Sigmoid colon (tissue), 7 donors: ENCODE measurements at places on chromosomes 5 and 9.

- DNase-seq, result peak; percentile 22
These were observed 1.2 kb downstream of the NSD1 start for GRCh38 chr5:177134697-177135225.

GRCh38 chr5:74313896-74314295 lies 326.6 kb downstream of the ENC1 start:
- DNase-seq, result no peak

GRCh38 chr5:149133795-149134777 lies 7.2 kb upstream of the ABLIM3 start:
- DNase-seq, result no peak

DNA sequence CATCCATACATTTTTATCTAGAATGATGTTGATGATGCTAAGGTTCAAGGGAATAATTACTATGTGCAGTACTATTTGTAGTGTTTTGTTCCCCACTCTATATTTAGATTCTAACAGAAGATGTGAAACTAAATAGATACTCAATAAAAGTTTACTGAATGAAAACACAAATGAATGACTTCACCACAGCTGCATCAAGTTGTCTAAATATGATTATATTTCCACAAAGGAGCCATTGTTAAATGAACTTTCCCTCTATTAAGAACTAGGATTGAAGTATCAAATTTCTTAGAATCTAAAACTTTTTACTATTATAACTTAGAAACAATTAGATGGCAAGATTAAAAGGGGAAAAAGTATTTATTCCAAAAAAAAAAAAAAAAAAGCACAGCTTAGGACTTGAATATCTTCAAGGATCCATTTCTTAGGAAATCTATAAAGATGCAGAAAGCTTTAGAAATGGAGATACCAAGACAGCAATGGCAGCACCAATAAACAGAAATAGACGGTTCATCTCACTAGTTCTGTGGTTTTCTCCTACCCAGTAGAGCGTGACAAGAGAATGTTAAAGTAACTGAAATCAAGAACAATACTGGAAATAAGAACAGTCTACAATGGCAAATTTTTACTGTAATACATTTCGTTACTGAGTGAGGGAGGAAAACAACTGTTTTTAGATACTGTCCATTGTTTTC lies 347.6 kb downstream of the EBF1 start:
- DNase-seq, result no peak

- no peak for DNase-seq
These were observed 76.6 kb upstream of the NR4A3 start for GRCh38 chr9:99745085-99745484.

DNA sequence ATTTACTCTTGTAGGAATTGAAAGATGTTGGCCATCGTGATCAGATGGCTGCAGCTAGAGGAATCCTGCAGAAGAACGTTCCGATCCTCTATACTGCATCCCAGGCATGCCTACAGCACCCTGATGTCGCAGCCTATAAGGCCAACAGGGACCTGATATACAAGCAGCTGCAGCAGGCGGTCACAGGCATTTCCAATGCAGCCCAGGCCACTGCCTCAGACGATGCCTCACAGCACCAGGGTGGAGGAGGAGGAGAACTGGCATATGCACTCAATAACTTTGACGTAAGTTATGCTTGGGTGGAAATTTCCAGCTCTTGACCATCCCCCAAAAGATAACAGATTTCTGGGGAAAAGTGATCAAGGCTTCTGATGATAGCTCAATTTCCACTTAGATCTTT lies 50.6 kb downstream of the LRRTM2 start:
- no peak for DNase-seq

DNA sequence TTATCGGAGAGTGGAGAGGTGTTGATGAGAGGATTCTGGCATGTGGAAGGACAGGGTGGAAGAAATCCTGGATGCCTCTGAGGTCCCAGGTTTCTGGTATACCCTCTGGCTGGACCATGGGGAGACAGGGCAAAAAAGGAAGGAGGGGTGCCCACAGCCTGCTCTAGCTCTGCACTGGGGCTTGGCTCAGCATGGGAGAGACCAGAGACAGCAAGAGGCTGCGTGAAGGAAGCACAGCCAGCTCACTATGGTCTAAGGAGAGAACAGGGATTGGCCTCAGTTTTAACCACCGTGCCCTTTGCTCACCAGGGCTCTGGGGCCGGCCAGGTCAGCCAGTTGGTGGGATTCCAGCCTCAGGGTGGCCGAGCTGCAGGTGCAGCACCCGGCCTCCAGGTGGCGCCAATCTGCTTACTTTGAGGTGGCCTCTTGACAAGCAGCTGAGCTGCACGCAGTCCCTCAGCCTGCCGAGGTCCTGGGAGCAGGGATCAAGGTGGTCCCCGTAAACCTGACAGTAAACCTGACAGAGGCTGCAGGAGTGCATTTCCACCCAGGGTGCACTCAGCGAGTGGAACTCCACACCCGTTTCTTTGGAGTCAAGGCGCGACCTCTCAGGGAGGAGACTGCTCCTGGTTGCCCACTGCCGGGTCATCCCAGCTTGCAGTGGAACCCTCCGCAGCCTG lies 25.0 kb upstream of the SPTLC1 start:
- DNase-seq, result peak; percentile 91

DNA sequence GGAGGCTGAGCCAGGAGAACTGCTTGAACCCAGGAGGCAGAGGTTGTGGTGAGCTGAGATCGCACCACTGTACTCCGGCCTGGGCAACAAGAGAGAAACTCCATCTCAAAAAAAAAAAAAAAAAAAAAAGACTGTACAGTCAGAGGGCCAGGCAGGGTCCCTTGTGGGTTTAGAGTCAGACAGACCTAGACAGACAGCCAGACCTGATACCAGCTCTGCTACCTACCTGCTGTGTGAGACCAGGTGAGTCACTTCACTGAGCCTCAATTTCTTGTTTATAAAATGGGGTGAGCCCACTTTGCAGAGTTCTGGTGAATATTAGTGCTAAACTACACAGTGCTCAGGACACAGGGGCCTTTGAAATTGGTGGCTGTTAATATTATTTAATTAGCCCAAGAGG lies 19.7 kb downstream of the TRIM14 start:
- DNase-seq, result no peak

DNA sequence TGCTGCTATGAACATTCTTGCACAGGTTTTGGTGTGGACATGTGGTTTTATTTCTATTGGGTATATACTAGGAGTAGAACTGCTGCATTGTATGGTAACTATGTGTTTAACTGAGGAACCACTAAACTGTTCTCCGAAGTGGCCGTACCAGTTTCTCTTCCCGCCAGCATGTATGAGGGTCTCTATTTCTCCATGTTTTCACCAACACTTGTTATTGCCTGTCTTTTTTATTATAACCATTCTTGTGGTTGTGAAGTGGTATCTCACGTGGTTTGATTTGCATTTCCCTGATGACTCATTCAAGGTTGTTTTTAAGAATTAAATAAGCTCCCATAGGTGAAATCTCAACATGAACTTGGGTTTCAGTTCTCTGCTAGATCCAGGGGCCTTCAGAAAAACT lies 19.4 kb downstream of the PDE8B start:
- DNase-seq, result no peak

DNA sequence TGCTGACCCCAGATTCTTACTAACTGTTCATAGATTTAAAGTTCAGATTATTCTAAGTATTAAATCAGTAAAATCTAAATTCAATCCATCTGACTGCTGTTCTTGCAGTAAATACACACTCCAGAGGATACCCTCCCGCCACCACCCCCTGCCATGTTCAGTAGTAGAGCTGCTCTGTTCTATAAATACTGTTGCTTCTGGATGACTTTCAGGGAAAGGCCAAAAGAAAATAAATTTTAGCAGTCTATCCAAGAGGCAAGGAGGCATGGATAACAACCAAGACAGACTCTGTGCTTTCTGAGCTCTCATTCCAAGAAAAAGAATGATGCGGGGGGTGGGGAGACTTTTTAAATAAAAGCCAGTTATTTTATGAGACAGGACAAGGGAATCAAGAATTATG lies 115.1 kb downstream of the ADAMTS6 start:
- DNase-seq, result no peak

DNA sequence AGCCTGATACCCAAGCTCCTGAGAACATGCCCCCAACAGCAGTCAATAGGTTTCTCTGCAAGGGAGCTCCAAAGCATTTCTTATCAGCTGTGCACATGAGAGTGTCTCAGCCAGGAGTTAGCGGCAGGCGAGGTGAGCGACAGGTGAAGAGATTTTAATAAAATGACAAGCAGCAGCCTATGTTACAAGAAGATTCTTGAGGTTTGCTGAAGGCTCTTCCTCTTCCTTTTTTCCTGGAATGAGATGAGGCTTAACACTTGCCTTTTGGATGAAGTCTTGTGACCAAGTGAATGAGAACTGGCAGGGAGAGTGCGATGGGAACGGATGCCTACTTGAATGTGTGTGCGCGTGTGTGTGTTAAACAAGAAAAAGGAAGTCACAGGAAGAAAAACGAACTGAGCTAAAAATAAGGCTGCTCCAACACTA lies 76.1 kb downstream of the SHB start:
- DNase-seq, result no peak

- no peak for DNase-seq
These were observed 248.8 kb downstream of the MCTP1 start for GRCh38 chr5:95035891-95036685.

- DNase-seq, result no peak
These were observed 3.4 kb downstream of the KIAA1958 start for GRCh38 chr9:112489876-112490666.

DNA sequence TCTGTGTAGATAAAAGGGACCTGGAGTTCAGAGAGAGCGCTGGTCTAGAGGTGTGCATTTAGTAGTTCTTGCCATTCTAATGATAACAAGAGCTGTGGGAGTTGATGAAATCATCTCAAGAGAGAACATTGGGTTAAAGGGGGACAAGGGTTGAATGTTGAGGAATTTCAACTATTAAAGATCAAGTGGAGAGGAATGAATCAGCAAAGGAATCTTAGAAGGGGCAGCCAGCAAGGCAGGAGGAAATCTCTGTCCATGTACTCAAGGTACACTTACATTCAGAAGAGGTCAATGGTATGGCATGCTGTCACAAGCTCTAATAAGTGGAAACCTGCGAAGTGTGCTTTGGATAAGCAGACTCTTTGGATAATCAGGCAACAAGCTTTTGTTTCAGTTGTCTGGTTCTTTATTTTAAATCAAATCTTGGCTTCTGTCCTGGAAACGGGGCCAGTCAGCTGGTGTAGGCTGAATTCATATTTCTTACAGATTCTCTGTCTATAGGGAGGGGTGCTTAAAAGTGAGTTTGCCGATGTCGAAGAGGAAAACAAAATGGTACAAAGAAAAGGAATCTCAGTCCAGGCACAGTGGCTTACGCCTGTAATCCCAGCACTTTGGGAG lies 320.5 kb upstream of the CD180 start:
- no peak for DNase-seq

GRCh38 chr9:111712369-111712768 lies 51.0 kb downstream of the GNG10 start:
- DNase-seq, result no peak

- no peak for DNase-seq
These were observed 14.0 kb downstream of the STARD4 start for GRCh38 chr5:111498346-111498745.

DNA sequence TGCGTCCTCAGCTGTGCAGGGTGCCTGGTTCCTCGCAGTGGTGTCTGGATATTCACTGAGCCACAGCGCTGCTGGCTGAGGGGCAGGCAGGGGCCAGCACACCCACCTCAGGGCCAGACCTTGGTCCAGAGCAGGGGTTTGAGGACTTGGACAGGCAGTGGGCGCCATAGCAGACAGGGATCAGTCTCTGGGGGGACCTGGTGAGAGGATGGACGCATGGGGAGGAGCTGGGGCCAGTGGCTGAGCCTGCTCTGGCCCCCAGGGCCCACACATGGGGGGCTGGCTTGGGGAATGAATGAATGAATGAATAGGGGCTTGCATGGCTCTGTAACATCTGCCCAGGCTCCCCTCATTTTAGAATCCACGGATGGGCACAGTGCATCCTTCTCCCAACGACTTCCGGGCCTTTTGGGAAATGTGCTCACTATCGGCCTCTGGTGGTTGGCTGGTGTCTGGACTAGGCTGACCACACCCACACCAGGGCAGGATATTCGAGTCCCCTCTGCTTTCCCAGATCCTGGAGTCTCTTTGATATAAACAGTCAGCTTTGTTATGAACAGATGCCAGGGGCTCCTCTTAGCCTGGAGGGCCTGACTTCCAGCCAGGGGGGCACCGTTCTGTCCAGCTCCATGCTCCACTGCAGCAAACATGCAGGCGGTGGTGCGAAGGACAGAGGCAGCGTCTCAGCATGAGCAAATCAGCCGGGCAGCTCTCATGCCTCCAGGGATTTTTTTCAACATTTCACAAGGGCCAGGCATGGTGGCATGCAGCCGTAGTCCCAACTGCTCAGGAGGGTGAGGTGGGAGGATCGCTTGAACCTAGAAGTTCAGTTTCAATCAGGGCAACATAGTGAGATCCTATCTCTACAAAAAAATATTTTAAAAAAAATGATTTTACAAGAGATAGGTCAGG lies 62.6 kb downstream of the NEK6 start:
- peak; percentile 81 for DNase-seq

- DNase-seq, result no peak
These were observed 344.6 kb downstream of the GLIS3 start for GRCh38 chr9:3955305-3955687.

- DNase-seq, result no peak
These were observed 21.6 kb downstream of the NFX1 start for GRCh38 chr9:33311953-33312352.

GRCh38 chr5:138601444-138601843 lies 26.2 kb upstream of the HSPA9 start:
- DNase-seq, result no peak

DNA sequence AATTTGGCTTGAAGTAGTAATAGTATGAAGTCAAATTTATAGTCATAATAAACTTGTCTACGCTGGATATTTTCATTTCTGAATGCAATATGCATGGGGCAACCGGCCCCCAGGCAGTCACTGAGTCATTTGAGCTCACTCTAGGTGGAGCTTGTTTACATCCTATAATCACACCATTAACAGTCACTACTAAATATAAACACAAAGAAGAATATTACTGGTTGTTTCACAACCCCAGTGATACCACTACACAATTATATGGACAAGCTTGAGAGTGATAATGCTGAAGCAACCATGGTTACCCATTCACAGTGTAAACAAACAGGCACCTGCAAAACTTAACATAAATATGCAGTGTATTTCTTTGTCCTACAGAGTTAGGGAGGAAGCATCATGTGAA lies 68.7 kb downstream of the MARCHF3 start:
- no peak for DNase-seq

GRCh38 chr5:132099905-132100304 lies 26.3 kb downstream of the CSF2 start:
- no peak for DNase-seq

DNA sequence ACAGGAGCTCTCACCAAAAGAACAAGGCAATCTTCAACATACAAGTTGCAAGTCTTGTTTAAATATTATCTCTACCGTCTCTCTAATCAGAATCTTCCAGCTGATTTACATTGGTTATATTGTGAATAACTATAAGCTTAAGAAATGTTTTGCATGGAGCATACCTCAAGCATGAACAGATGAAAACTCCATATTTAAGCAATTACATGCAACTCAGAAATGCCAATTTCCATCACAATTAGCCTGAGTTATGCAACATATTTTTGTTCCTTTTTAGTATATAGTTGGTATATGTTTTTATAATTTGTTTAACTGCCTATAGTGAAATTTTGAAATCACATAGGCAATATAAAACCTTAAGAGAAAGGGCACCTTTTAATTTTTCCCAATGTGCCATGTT lies 142.5 kb downstream of the DENND1A start:
- DNase-seq, result no peak
